ENCODE measurements at places on chromosomes 3 and 15.
A peak's percentile ranks its signal among the peaks of the same experiment; 100 is the strongest.

- DNase-seq = peak; percentile 61
These were observed 107.7 kb downstream of the IGF2BP2 start for GRCh38 chr3:185717121-185717520.

DNA sequence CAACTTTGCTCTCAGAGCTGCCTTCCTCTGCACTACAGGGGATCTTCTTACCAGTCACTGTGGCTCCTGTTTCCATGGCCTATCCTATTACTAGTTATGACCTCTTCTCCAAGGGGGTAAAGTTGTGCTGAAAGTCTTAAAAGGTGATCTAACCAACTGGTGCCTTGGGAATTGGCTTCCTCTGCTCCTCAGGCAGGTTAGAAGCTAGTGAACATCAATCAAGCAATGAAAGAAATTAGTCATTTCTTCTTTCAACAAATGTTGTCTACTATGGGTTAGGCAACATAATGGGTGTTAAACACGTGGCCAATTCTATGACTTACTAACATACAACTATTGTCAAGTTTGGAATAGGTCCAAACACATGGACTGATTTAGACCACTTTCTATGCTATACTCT is 571.4 kb upstream of the NAALADL2 start:
- DNase-seq = no peak

DNA sequence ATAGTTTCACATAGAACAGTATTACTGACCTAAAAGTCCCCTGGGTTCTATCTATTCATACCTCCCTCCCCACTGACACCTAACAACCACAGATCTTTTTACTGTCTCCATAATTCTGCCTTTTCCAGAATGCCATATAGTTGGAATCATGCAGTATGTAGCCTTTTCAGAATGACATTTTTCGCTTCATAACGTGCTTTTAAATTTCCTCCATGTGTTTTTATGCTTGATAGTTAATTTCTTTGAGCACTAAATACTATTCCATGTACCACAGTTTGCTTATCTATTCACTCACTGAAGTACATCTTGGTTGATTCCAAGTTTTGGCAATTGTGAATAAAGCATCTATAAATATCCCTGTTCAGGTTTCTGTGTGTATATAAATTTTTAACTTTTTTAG is 77.7 kb upstream of the GPR149 start:
- no peak for DNase-seq

- no peak for DNase-seq
These were observed 20.4 kb upstream of the TPM1 start for GRCh38 chr15:63022181-63022580.

- DNase-seq = peak; percentile 93
These were observed 62.8 kb upstream of the CMTM8 start for GRCh38 chr3:32175607-32176197.

GRCh38 chr3:61060411-61060861 is 190.8 kb downstream of the FHIT start:
- DNase-seq = no peak

DNA sequence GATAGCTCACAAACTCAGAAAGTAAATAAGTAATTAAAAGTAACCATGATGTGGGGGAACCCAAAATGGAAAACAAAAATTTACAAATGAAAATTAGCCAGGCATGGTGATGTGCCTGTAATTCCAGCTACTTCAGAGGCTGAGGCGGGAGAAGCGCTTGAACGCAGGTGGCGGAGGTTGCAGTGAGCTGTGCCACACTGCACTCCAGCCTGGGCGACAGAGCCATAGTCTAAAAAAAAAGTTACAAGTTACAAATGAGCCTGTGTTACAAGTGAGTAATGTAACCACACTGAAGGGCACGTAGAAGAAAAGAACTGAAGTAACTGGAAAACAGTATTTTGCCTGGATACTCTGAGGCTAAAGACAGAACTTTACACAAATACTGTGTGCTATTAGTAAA is 11.3 kb downstream of the EXOSC7 start:
- no peak for DNase-seq

DNA sequence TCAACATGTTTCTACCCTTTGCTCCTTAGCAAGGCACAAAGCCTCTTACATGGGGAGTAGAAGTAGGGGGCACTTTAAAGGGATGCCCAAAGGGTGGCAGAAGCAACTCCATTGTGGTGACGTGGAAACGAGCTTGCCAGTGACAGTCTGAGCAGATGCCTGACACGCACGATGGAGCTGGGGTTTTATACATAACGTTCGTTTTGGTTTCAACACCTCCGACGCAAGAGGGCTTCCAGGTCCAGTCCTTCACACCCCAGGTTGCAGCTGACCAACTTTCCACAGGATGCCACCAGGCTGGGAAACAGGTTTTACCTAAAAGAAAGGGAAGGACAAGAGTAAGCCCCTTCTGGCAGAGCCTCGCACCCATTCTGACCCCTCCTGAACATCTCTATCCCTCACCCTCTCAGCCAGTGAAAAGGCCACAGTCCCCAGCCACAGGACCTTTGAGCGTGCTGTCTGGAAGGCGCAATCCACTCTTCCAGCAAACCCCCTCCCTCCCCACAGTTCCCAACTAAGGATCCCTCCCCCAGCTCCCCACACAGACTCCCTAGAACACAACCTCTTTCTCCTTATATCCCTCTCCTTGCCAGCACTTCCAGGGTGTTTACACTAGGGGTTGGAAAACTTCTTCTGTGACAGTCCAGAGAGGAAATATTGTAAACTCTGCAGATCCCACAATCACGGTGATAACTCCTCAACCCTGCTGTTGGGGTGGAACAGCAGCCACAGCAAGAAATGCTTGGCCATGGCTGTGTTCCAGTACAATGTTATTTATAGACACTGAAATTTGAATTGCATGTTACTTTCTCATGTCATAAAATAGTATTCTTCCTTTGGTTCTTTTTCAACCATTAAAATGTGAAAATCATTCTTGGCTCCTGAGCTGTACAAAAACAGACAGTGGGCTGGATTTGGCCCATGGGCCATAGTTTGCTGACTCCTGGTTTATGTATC is 36.2 kb downstream of the FAM174B start:
- DNase-seq = no peak

DNA sequence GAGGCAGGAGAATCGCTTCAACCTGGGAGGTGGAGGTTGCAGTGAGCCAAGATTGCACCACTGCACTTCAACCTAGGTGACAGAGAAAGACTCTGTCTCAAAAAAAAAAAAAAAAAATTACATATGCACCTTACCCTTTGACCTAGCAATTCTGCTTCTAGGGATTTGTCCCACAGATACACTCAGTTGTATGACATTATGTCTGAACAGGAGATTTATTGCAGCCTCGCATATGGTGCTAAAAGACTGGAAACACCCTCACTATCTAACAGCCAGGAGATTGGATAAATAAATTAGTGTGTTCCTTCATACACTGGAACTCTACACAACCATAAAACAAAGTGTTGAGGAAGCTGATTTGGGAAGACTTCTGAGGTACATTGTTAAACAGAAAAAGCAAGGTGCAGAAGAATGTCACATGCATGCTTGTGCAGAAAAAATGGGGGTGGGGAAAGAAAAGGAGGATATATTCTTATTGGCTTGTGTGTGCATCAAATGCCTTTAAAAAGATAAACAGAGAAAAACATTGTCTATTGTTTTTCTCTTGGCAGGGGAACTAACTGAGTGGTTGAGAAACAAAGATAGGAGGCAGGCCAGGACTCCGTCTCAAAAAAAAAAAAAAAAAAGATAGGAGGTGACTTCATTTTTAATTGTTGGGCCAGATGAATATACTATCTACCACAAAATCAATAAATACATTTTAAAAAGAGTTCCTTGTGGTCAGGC is 30.9 kb downstream of the PPCDC start:
- DNase-seq = no peak

GRCh38 chr3:52406791-52407510 is 38.0 kb downstream of the SEMA3G start:
- no peak for DNase-seq

DNA sequence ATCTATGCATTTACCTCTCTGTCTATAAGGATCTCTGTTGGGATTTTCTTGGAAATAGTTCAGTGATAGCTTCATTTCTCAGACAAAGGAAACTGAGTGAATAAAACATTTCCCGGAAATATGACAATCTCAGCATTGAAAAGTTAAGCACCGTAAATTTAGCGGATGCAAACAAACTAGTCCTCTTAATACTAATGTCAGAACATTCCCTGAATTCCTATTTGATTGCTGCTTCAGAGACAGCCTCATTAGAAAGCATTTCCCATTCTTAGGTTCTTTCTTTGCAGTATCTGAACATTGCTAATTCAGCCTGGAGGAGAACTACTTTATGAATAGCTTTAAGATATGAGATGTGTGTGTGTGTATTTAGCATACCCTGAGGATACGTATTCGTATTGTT is 101.3 kb downstream of the NR2F2 start:
- no peak for DNase-seq

GRCh38 chr3:96970211-96970610 is 155.8 kb downstream of the EPHA6 start:
- no peak for DNase-seq
